Mucosa of descending colon (tissue), 3 donors: ENCODE measurements at places on chromosomes 4 and X. TPM values are rescaled to one million over a fixed set of nuclear protein-coding genes. Genes with fewer than 3 reads are reported as not detected.

- DNase-seq, result no peak
These were observed 66.7 kb upstream of the NDUFC1 start for GRCh38 chr4:139368998-139369397.

Gene SAGE1
- total RNA-seq, result not detected

DNA sequence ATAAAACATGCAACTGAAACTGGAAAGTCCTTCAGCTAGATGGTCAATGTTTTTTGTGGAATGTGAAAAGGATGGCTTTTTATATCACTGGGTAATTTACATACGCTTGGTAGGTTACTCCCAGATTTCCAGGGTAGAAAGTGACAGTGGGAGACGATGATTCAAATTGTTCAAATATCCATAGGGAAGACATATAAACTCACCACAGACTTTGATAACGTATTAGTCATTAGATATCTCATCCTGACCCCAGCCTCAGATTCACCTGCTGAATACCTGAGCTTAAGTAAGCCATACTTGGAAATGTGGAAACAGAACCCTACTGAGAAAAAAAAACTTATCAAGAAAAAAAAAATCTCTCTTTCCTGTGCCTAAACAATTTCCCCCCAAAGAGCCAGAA, 169.4 kb downstream of the ZNF674 start:
- DNase-seq, result no peak

DNA sequence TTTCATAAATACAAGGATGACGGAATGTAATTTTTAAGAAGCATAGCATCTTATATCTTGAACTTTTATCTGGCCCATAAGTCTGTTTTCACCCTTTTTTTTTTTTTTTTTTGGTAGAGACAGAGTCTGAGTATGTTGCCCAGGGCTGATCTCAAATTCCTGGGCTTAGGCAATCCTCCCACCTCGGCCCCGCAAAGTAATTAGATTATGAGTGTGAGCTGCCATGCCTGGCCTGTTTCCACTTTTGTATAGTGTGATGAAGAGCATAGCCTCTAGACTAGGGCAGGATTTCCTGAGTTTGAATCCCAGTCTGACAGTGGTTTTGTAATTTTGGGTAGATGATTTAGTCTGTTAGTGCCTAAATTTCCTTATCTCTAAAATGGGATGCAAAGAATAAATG, 11.0 kb downstream of the STIM2 start:
- DNase-seq, result no peak

Gene RTL9
- total RNA-seq, result 0.06 TPM

GRCh38 chr4:26609868-26610267, 26.0 kb downstream of the TBC1D19 start:
- no peak for DNase-seq

DNA sequence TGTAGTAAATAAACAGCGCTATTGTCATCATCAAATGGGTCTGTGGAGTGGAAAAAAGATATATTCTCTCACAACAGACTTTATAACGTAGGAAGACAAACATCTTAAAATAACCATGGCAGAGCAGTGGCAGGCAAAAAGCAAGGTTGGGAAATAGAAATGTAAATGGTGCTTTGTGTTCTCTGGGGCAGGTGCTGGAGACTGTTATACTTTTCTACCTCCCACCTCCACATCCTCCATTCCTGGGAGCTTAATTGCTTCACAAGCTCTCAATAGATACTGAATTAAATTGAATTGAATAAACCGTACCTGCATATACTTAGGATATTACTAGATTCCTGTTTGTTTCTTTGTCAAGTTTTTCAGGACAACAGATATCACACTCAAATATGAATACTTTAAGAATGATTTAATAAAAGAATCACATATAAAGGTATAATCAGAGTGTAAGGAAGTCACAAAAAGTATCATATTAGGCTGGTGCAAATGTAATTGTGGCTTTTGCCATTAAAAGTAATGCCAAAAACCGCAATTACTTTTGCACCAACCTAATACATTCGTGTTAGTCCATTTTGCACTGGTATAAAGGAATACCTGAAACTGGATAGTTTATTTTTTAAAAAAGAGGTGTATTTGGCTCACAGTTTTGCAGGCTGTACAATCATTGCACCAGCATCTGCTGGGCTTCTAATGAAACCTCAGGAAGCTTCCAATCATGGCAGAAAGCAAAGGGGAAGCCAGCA, 367.3 kb downstream of the GRIA2 start:
- DNase-seq, result no peak

Gene TKTL1
- total RNA-seq, result not detected

GRCh38 chr4:6769989-6770420, 12.5 kb upstream of the KIAA0232 start:
- DNase-seq, result no peak

Gene SLC6A14
- 0.28 TPM for total RNA-seq

- DNase-seq, result no peak
These were observed 123.2 kb upstream of the TRIM2 start for GRCh38 chr4:153081006-153081580.
